Esophagus squamous epithelium (tissue), 5 donors: ENCODE measurements at places on chromosomes 5 and 9.

GRCh38 chr5:33315189-33315588 lies 125.6 kb upstream of the TARS1 start:
- DNase-seq: no peak

- DNase-seq: no peak
Measured at GRCh38 chr9:20309124-20309523, 313.2 kb downstream of the MLLT3 start.

DNA sequence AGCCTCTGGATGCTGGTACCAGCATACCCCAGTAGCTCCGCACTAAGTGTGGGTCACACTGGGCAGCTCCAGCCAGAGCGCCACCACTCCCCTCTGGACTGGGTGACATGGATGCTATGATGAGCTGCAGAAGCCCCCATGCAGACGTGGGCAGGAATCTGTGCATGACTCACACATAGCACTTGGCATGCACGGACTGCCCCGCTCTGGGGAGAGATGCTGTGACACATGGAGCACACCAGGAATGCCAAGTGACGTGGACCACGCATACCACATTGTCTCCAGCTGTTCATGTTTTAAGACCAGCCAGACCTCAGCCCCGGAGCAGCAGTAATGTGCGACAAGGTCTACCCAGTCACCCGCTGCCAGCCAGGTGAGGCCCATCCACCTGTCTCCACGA lies 64.1 kb downstream of the SEMA4D start:
- DNase-seq: no peak

- DNase-seq: no peak
Measured at GRCh38 chr9:73162987-73163768, 11.5 kb downstream of the ANXA1 start.

DNA sequence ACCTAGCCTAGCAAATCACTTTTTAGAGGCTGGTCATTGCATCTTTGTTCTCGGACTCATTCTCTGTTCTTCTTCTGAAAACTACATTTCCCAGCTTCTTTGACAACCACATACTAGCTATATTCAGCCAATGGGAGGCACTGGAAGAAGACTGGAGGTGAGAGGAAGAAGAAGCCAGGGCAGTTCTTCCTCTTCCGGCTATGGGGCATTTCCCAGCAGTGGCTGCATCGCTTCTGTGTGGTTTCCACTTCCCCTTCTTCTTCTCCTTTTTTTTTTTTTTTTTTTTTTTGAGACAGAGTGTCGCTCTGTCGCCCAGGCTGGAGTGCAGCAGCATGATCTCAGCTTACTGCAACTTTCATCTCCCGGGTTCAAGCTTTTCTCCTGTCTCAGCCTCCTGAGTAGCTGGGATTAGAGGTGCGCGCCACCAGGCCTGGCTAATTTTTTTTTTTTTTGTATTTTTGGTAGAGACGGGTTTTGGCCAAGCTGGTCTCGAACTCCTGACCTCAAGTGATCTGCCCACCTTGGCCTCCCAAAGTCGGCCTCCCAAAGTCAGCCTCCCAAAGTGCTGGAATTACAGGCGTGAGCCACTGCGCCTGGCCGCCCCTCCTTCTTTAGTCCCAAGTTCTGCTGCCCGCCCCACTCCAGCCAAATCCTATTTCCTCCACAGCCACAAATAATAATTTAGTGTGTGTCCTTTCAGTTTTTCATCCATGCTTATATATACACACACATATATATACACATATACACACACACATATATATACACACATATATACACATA lies 6.9 kb upstream of the UBAP1 start:
- DNase-seq: no peak

- DNase-seq: no peak
Measured at GRCh38 chr9:131181091-131181681, 55.8 kb downstream of the NUP214 start.
